Activated naive CD4-positive, alpha-beta T cell treated with anti-CD3 and anti-CD28 coated beads, Interleukin-2, amount 50 U/mL, for 72 hours (primary cell): ENCODE measurements at places on chromosomes 2 and 18. TPM values are rescaled to one million over a fixed set of nuclear protein-coding genes. Genes with fewer than 3 reads are reported as not detected.

- no peak for DNase-seq
Measured at GRCh38 chr2:111626037-111626864, 257.7 kb downstream of the ANAPC1 start.

- no peak for DNase-seq
Measured at GRCh38 chr18:48326901-48327675, 82.1 kb downstream of the ZBTB7C start.

The FBLN7 gene
- total RNA-seq: 48.5 TPM

The CNRIP1 gene
- total RNA-seq: not detected
